ENCODE measurements at places on chromosomes 1 and 21. TPM values are rescaled to one million over a fixed set of nuclear protein-coding genes. Genes with fewer than 3 reads are reported as not detected.
A peak's percentile ranks its signal among the peaks of the same experiment; 100 is the strongest.

The KAZN gene
- total RNA-seq: not detected

The TCP10L gene
- 0.37 TPM for total RNA-seq

The VN1R5 gene
- not detected for total RNA-seq

The KDF1 gene
- 0.54 TPM for total RNA-seq

DNA sequence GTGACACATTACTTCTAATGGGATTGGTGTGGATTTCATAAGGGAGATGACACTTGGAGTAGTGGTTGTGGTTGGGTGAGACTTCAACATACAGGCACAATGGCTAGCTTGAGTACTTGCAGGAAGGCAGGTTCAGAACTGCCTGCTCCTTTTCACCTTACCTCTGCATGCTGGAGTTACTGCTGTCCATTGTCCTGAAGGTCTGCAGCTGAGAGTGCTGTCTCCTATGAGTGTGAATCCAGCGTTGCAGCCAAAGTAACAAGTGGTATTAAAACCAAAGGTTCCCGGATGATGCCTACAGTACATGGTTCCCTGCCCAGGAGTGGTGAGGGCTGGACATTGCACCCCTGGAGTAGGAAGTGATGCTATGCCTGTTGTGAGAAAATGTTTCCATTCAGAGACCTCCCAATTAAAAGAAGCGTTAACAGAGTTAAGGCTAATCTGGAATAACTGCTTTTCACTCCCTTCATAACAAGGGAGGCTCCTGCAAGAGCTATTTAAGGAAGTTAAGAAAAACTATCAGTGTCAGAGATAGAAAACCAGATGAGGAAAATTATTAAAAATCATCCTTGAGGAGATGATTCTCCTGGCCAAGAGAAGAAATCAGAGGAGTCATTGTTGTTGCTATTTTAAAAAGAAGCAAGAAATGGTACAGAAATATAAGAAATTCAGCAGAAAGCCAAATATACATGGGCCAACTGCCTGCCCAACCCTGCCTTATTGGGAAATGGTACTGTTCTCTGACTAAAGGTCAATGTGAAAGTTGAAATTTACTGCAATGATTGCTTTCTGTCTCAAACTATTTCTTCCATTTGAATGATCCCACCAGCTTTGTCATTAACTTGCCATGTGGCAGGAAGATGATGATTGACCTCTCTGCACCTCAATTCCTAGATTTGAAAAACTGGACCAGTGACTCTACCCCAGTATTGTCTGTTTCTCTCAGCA is 9.8 kb upstream of the F5 start:
- DNase-seq: peak; percentile 63

DNA sequence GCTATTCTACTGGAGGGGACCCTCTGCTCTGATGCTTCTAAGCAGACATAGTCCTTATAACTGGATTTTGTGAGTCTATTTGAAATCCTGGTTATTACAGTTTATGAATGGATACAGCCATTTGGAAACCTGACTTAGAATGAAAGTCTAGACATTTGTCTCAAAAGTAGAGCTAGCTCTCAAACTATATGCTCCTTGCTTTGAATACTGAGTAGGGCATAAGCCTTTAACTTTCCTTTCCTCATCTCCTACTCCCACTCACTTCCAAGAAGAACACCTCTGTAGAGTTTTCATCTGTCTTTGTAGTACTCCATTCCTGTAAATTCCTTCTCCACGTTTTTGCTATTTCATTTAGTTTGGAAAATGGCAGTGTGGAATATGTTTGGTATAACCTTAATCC is 9.0 kb upstream of the ARID1A start:
- DNase-seq: no peak

DNA sequence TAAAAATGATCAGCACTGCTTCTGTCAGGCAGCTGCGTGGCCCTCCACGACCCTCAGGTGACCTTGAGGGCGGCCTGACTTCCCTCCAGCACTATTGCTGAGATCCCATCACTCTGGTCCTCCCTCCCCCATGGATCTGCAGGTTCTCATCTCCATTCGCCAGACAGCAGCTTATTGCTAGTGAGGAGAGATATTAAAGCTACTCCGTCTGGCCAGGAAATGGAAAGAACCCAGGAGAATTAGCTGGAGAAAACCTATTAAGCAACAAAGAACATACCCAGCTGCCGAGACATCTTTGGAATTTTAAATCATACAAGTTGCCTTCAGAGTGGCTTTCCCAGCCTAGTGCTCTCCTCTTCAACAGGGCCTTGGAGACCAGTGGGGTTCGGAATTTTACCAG is 25.7 kb upstream of the KCNN3 start:
- DNase-seq: no peak

- DNase-seq: no peak
These were observed 323.5 kb downstream of the SIPA1L2 start for GRCh38 chr1:232306269-232306961.

- no peak for DNase-seq
These were observed 297.9 kb upstream of the GREM2 start for GRCh38 chr1:240909701-240910457.

GRCh38 chr1:55314740-55315139 is 99.6 kb upstream of the USP24 start:
- no peak for DNase-seq

DNA sequence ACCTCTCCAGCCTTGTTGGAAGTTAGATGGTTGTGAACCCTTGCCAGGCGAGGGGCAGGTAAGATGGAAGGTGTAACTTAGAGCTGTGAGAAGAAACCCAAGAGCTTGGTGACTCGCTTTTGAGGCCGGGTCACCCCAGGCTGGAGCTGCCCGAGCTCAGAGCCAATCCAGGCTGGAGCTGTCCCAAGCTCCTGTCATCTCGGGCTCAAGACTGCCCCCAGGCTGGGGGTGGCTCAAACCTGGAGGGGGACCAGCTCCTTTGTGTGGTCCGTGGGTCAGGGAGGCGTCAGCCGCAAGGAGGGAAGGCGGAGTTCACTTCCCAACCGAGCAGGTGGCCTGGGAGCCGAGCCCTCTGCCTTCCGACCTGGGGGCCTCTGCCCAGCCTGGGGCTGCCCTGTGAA is 2.0 kb downstream of the HUNK start:
- DNase-seq: no peak

DNA sequence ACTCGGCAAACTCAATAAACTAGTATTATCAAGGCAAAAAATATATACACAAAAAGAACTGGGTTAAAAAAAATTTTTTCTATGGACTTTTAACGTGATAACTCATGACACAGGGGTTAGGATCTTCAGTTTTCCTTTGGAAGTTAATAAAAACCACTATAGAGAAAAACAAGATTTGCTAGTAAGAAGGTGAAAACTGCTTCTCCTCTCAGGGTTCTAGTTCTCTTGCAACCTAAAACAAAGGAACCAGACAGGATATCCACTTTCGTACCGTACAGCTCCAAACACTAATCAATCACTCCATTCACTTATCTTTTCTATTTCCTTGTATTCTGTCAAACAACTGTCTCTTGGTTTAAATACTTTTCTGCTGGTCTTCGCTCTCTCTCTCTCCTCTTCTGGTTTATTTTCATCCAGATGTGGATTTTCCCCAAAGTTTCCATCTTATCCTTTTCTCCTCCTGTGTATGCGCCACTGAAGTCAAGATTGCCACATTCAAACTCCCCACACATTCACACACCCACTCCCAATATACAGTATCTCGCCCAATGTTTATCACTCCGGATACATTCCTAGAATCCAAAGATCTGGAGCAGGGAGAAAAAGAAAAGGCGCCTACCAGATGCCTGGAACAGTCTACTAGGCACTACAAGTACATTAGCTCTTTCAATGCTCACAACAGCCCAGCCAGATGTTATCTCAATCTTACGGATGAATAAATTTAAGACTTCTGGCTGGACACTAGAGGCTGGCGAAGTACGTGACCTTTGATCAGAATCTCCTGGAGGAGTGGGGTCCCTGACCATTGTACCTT is 775 bp upstream of the PRPF38B start:
- no peak for DNase-seq

DNA sequence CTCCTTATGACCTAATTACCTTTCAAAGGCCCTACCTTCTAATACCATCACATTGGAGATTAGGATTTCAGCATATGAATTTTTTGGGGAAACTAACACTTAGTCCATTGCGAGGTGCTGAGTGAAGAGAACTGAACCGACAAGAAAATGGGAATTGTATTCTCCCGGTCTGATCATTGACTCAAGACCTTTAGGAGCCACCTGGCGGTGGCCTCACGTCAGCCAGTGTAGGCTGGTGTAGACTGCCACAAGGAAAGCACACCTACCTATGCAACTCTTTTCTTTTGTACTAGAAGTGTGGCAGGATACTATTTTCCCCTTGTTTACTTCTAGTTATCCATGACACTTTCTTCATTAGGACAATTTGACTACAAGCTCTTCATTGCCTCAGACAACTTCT is 333.5 kb upstream of the B3GALT2 start:
- DNase-seq: no peak

- DNase-seq: peak; percentile 84
These were observed 4.9 kb downstream of the RNF223 start for GRCh38 chr1:1069056-1069710.

DNA sequence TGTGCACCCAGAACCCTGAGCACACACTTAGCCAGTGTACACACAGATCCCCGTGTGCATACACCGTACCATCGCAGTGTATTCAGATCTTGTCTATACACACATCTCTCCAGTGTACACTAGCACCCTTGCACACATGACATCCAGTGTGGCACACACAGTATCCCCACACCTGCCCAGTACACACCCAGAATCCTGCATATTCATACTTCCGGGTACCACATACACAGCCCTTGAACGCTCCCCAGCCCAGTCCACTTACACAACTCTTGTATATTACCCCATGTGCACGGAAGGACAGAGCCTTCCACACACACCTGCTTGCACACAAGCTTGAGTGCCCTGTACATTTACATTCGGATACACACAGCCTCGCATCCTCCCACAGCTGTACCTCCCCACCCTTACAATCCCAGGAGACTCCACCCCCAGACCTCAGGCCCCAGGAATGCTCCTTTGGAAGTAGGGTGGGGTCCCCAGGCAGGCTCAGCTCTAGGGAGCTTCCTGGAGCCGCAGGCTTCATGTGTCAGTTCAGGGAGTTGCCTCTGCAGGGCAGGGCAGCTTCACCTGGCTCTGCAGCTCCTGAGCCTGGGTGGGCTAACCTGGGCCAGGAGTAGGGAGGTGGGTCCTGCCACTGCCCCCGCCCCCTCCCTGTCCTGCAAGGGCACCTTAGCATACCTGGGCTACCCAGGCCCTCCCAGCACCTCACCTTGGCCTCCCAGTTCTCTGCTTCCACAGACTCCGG is 46.2 kb downstream of the AHDC1 start:
- DNase-seq: no peak
